ENCODE measurements at places on chromosomes 5 and 9.

DNA sequence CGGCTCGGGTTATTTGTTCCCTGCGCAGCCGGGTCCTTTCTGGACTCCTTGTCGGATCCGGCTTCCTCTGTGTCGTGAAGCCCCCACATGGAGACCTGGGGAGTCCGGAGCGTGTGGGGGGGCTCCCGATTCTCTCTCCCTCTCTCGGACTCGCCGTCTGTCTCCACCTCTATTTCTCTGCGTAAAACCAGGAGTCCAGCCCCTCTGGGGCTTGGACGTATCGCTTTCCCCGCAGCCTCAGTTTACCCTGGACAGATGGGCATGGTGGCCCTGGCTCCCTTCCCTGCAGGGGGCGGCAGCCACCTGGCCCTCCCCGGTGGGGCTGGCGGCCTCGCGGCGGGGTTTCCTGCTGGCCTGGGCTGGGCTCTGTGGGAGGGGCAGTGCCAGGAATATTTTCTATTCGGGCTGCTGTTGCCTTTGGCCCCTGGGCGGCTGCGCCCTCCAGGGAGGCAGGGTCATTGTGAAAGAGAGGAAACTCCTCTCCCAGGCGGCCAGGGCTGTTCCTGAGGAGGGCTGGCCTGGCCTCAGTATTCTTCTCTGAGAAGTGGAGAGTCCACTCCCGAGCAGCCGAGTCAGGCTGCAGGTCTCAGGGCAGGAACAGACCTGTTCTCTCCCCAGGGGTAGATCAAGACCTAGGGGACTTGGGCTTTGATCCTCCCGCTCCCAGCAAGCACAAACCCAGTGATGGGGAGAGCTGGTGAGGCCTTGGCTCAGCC is 665 bp downstream of the ASS1 start:
- DNase-seq = no peak

DNA sequence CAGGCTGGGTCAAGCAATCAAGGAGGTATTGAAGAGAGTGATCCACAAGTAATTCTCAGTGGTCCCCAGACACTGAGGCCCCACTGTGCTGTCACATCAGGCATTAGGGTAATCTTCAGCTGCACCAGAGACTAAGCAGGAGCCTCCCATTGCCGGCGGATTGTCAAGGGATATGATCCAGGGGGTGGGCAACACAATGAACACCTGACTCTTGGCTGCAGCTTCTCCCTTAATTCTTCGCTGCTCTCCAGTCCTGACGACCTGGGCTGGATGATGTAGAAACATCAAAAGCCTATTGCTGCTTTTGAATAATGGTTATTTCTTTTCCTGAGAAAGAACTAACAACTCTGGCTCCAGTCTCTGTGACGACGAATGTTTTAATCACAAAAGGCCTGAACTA is 78.4 kb upstream of the IFNK start:
- no peak for DNase-seq

DNA sequence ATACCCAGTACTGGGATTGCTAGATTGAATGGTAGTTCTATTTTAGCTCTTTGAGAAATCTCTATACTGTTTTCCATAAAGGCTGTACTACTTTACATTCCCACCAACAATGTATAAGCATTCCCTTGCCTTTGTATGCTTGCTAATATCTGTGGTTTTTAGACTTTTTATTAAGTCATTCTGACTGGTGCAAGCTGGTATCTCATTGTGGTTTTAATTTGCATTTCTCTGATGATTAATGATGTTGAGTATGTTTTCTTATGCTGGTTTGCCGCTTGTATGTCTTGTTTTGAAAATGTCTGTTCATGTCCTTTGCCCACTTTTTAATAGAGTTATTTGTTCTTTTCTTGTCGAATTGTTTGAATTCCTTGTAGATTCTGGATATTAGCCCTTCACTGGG is 512.7 kb upstream of the PAPPA start:
- no peak for DNase-seq

GRCh38 chr5:36689225-36689624 is 82.8 kb downstream of the SLC1A3 start:
- DNase-seq = no peak

- DNase-seq = peak; percentile 67
These were observed at the start of gene HACD4 for GRCh38 chr9:21031091-21031807. HACD4 (minus strand) TSS chr9:21031640; CDS start chr9:21031590, 50 bp downstream.

DNA sequence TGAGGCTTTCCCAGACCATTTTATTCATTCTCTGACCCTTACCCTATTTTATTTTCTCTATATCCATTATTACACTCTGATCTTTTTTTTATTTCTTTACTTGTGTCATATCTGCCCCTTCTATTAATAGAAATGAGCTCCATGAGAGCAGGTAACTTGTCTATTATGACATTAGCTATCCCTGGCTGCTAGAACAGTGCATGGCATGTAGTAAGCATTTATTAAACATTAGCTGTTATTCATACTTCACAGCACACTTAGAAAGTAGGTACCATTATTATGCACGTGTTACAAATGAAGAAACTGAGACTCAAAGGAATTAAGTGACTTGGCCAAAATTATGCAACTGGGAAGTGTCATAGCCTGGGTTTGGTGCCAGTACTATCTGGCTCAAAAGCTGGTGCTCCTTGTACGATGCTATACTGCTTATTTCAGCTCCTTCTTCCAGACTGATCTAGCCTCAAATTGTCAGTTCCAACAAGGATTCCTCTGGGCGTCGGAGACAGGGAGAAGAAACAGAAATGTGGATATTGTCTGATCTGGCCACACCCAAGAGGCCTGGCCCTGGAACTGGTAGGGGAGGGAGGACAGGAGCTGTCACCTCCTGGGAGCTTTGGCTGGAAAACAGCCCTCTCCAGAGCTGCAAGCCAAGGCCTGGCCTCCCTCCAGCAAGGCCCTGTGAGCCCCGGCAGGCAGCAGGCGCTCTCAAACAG is 10.8 kb upstream of the NIPAL4 start:
- DNase-seq = no peak

Measured in CD4-positive, alpha-beta T cell treated with Interleukin-2 at 100 ng/mL for 4 hours (primary cell).